ENCODE measurements at places on chromosomes 2 and 18.

- DNase-seq: no peak
These were observed 13.6 kb downstream of the TMX3 start for GRCh38 chr18:68701353-68701752.

DNA sequence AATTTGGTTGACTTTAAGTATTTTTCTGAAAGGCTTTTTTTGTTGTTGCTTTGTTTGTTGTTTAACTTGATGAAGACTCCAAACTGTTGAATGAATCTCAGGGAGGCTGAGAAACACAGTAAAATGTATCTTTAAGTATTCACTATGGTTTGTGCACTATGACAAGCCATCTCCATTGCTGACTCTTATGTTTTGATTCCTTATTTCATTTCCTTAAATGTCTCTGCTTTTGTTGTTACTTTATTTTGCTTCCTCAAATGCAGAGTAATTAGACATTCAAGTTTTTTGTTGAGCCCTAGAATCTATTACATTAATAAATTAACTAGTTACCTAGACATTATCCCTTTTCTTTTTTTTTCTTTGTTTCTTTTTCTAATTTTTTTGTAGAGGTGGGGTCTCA, 46.3 kb upstream of the SLC39A10 start:
- no peak for DNase-seq

DNA sequence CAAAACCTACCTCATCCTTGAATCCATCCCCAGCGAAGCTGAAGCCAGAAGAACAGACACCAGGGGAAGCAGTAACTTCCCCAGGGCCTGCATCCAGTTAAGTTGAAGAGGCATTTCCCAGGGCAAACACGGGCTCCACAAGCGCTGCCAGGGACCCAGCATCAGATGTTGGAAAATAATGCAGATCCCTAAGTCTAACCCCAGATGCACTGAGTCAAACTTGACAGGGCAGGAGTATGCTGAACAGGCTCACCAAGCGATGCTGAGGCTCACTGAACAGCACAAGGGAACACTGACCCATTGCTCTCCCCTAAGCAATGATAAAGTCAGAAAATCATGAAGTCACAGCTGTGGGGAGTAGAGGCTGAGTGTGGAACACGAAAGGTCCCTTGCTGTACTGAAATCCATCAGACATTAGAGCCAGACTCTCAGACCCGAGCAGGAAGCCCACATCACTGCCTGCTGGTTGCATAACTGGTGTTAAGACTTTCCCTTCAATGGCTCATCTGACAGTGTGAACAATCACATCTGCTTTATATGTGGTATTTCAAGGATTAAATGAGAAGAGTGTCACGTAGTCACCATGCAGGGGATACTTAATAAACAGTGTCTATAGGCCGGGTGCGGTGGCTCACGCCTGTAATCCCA, 36.2 kb downstream of the TNS1 start:
- DNase-seq: no peak

DNA sequence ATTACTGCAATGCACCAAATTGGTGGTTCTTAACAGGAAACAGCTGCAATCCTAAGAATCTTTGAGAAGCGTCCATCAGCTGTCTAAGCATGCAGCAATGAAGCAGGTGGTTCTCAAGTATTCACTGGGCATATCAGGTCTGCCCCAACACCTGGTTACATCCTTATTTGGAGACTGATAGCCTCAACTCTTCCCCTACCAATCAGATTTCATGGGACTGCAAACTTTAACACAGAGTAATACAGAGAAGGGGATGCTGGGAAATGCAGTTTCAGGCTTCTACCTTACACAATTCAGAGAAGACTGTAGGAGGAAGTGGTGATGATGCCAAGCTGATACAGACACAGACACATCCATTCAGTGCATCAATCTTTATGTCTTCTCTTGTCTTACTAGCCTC, 240.5 kb downstream of the BCL2 start:
- no peak for DNase-seq

- DNase-seq: peak; percentile 15
These were observed 305.1 kb upstream of the GULP1 start for GRCh38 chr2:187986390-187987105.
